Stimulated activated CD4-positive, alpha-beta T cell treated with anti-CD3 and anti-CD28 coated beads, Interleukin-2, amount 100 ng/mL, for 4 hours (primary cell): ENCODE measurements at places on chromosomes 1 and 21.

DNA sequence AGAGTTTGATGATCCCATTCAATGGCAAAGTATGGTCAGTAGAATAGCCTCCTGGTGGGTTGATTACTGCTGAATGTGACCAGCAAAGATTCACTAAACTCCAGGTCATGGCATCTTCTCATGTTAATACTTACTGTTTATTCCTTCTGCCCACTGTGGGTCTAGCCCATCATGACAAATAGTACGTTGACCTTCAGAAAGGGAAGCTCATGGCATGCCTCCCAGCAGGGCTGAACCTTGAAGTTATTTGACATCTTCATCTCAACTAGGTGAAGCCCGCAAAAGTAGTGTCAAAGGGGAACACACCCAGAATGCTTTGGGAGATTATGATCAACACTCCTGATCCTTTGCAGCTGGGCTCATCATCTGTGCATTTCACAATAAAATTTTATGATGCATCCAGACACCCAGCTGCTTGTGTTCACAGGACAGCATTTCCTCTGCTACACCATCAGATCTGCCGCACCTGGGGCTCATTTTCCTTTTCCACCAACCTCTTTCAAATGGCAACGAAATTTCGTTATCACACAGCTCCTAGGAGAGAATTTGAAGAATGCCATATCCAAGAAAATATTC is 49.6 kb downstream of the HLX start:
- no peak for DNase-seq

- no peak for DNase-seq
Measured at GRCh38 chr1:221994274-221994698, 252.4 kb upstream of the DUSP10 start.

- DNase-seq, result no peak
Measured at GRCh38 chr1:36098650-36099365, 10.1 kb downstream of the ADPRS start.

- no peak for DNase-seq
Measured at GRCh38 chr1:31689854-31690253, 14.0 kb downstream of the COL16A1 start.

GRCh38 chr1:207453710-207454045 is 450 bp upstream of the CR2 start:
- DNase-seq, result no peak

GRCh38 chr1:74162333-74162732 is 35.6 kb downstream of the LRRIQ3 start:
- DNase-seq, result no peak

DNA sequence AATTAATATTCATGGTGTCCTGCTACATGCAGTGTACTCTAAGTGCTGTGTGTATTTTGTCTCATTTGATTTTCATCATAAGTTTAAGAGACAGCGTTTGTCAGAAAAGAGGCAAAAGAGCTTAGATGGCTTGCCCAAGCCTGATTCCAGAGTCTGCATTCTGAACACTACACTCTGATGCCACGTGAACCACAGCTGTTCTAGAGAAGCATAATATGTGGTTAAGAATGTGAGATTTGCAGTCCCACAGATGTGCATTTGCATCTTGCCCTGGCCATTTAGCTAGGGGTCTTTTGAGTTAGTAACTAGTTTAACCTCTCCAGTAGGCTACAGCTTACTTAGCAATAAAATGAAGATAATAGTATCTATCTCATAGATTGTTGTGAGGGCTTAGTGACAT is 9.2 kb upstream of the GADD45A start:
- no peak for DNase-seq

DNA sequence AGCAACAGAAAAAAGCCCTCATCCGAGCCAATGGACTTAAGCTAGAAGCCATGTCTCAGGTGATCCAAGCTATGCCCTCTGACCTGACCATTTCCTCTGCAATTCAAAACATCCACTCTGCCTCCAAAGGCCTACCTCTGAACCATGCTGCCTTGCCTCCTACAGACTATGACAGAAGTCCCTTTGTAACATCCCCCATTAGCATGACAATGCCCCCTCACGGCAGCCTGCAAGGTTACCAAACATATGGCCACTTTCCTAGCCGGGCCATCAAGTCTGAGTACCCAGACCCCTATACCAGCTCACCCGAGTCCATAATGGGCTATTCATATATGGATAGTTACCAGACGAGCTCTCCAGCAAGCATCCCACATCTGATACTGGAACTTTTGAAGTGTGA is 20.7 kb downstream of the NR5A2 start:
- DNase-seq, result no peak

- no peak for DNase-seq
Measured at GRCh38 chr1:162404550-162405160, 7.3 kb downstream of the SH2D1B start.

GRCh38 chr1:92927870-92928269 is 33.4 kb downstream of the DIPK1A start:
- no peak for DNase-seq

- no peak for DNase-seq
Measured at GRCh38 chr1:154809436-154810413, 60.4 kb downstream of the KCNN3 start.

- no peak for DNase-seq
Measured at GRCh38 chr1:154500533-154500932, 1.5 kb upstream of the TDRD10 start.

DNA sequence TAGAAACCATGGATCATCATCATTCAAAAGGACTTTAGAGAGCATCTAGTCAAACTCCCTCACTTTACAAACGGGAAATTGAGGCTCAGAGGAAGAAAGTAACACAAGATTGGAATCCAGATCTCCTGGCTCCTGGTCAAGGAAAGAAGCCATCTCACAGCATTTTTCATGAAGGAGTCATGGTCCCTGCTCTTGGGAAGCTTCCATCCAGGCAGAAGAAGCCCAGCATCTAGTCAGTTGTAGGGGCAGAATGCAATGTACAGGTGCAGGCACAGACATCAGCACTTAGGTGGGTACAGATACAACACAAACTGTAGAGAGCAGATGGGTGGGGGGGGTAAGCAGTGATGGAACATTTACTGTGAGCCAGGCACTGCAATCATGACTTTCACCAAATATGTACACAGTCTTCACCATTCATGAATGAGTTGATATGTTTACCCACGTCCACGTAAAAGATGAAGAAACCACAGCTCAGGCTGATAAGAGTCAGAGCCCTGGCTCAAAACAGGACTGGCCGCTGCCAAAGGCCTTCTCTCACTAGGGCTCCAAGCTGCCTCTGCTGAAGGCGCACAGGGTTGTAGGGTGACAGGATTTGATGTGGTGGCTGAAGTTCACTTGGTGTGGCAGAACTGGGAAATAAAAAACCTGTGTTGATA is 44.0 kb downstream of the OPTC start:
- DNase-seq, result no peak

DNA sequence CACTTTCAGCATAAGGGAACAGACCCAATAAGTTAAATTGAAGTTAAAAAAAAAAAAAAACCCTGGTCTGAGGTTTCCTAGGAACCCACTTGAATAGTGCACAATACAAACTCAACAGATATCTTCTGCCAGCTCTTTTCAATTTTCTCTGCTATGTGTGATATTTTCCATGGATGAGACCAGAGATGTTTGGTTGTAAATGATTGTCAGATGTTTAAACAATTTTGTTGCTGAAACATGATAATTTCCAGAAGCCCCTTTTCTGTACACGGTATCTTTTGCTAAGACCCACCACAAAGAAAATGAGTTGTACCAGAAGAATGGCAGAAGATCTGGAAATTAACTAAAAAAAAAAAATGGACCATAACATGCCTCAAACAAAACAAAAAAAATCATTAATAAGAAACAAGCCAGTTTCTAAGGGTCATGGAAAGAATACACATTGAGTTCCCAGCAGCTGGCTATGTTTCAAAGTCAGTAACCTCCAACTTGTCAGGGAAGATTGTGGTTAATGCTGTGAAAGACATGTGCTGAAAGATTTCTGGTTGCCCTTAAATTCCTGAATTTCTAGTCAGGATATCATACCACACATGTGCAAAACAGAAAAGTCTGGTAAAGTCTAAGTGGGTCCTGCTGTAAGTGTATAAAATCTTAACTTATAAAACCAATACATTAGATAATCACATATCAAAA is 35.6 kb upstream of the MGST3 start:
- DNase-seq, result no peak

- no peak for DNase-seq
Measured at GRCh38 chr21:45405271-45405818, 380 bp downstream of the COL18A1 start.

DNA sequence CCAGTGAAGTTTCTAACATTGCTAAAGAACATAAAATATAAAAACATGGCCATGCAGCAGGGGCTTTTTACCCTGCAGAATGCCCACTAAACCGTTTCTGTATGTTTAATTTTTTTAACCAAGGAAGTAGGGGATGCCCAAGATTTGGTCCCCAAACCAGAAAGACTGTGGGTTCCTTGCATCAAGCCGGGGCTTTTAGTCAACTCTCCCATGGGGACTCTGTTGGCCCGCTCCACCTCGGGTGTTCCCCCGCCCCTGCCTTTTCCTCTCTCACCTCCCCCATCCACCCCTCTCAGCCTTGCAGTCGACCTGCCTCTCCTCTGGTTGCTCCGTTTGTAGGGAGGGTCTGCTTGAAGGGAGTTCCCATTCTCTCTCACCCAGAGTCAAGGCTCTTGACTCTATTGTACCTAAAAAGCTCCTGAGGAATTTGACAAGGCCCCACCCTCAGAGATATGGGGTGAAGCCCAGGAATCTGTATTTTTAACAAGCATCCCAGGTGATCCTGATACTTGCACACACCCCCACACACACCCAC is 117.5 kb downstream of the TOMM20 start:
- DNase-seq, result peak; percentile 57

DNA sequence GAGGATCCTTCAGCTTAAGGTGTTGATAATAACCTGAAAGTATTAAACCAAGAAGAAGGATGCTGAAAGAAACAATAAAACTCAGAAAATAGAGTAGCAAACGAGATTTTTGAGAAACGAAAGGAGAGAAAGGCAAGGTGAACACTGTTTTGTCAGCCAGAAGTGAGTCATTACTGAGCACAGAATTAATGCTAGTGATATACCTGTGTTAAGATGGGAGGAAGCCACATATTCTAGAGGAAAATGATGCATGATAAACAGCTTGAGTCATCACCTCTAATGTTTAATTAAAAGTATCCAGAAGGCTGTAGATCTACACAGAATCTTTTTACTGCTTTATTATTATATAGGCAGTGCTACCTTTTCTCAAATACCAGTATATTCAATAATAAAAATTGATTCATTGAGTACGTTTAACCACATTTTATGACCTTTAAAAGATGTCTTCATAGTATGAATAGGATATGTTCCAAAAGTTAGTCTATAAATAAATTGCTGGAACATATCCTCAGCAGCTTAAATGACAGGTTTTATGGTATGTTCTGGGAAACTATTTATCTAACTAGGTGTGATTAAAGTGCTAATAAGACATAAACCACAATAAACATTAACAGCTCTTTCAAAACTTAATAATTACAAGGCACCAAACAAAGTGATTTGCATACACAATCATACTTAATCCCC is 10.3 kb downstream of the SH3GLB1 start:
- no peak for DNase-seq

DNA sequence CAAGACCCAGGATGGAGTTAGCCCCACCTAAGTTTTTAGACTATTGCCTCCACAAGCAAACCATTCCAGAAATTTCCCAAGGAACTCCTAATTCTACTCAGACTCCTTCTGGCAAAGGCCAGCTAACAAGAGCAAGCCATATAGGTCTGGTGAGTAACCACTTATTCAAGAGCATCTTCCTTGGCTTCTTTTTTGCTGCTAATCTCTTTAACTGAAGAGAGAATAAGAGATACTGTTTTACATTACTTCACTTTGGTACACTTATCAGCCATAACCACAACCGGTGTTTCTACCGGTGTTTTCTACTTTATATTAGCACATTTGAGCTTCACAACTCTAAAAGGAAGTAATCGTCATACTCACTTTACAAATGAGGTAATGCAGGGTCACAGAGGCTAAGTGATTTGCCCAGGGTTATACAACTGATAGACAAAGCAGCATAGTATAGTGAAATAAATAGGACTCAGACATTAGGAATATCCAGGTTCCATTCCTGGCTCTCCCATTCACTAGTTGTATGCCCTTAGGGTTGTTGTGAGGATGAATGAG is 1.7 kb upstream of the EPS15 start:
- DNase-seq, result no peak

GRCh38 chr21:46096596-46097335 is 1.1 kb upstream of the COL6A2 start:
- DNase-seq, result no peak

DNA sequence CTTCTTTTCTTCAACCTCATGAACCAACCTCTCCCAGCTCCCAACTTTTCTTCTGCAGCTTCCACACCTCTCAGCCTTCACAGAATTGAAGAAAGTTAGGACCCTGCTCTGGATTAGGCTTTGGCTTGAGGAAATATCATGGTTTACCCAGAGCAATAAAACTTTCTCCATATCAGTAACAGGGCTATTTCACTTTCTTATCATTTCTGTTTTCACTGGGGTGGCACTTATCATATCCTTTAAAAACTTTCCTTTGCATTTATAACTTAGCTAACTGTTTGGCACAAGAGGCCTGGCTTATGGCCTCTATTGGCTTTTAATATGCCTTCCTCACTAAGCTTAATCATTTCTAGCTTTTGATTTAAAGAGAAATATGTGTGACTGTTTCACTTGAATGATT is 9.4 kb upstream of the FAM3B start:
- no peak for DNase-seq

- DNase-seq, result no peak
Measured at GRCh38 chr1:117124661-117125060, 3.1 kb upstream of the TRIM45 start.

- DNase-seq, result no peak
Measured at GRCh38 chr1:223137455-223138085, 5.5 kb downstream of the TLR5 start.

GRCh38 chr1:114180742-114181141 is 27.1 kb upstream of the SYT6 start:
- no peak for DNase-seq

DNA sequence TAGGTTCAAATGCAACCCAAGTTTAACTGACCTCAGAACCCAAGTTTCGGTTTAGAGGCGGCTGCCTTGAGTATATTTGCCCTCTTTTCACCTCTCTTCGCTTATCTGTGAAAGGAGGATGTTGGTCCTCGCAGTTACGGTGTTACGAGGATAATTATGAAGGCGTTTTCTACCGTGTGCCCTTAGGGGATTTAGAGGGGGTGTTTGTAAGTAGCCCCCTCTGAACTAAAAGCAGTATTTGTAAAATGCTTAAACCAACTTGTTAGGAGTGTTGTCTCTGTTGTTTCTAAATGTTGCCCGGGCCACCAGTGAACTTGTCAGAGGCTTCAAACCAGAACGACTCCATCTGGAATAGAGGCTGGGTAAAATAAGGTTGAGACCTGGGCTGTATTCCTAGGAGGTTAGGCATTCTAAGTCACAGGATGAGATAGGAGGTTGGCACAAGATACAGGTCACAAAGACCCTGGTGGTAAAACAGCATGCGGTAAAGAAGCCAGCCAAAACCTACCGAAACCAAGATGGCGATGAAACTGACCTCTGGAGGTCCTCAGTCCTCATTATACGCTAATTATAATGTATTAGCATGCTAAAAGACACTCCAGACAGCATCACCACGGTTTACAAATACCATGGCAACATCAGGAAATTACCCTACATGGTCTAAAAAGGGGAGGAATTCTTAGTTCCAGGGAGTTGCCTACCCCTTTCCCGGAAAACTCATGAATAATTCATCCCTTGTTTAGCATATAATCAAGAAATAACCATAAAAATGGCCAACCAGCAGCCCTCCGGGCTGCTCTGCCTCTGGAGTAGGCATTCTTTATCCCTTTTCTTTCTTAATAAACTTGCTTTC is 1.0 kb upstream of the PSRC1 start:
- DNase-seq, result no peak
